ENCODE measurements at places on chromosomes 5 and 9.

- DNase-seq, result no peak
Observed at GRCh38 chr5:133284306-133284705, 232.5 kb downstream of the HSPA4 start.

DNA sequence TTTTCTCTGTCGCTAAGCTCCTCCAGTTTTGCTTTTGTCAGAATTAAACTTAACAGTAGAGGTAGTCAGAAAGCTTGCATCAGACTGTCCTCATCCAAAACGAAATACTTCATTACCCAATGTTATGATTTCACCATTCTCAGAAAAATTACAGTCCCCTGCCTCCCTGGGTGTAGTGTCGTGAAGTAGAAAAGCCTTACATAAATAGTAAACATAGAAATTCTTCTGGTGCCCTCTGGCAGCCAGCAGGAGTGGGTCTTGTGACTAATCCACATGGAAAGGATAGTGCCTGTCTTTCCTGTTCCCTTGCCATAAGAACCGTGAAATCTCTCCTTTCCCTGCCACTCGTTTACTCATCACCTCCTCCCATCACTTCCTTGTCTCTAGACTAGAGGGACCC lies 230.6 kb downstream of the GNA14 start:
- DNase-seq, result no peak

DNA sequence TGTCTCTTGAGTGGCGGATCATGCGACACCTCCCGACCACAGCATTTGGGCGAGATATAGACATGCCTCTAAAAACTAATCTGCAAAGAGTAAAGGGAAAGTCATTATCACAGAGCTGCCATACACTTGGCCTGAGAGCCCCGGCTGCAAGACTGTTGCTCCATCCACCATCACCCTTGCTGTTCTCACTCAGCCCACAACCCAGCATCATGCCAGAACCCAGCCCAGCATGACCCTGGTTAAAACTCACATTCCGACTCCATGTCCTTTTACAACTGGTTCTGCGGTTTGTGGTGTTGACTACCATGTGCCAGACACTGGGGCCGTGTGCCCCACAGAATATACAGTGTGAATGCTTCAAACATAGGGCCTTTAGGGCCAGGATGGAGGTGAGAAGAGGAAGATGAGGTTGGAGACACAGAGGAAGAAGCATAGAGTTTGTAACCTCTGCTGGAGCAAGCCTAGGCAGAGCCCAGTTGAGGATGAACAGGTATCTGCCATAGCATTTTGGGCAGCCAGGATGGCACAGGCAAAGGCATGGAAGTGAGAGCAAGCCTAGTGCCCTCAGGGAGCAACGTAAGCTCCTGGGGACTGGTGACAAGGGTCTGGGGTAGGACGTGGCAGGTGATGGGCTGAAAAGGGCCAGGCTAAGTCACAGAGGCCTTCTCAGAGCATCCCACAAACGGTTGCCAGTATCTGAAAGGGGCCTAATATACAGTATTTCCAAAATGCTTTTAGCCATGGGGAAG lies 37.5 kb upstream of the SMU1 start:
- DNase-seq, result no peak

GRCh38 chr9:113456235-113456634 lies 7.3 kb upstream of the RGS3 start:
- DNase-seq, result no peak

DNA sequence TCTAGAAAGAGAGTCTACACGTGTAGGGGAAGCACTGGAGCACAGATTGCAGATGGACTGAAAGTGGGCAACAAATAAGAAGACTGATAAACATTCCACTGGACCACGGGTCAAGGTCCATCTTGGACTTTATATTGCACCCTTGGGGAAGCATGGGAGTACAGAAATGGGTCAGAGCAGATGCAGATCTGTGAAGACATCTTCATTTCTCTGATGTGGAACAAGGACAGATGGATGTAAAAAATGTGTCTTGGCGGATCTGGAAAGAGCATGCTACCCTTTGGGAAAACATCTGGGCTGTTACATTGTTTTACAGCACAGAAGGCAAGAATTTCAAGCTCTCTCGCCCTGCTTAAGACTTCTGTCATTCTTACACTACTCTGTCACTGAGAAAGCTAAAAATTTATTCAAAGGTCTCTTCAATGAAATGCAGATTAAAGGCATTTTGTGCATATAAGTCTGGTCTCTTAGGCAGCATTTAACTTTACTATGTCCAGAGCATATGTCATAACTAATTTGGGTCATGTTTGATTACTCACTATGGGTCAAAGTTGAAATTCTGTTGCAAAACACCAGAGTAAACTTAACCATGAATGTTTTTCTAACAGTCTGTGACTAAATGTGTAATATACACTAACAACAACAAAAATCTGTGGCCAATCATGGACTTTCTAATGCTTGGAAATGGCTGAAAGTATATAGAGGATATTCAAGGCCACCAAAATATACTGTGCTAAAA lies 756.4 kb upstream of the DMAC1 start:
- DNase-seq, result no peak
